Mesothelial cell of epicardium (in vitro differentiated cells): ENCODE measurements at places on chromosomes 12 and 14. TPM values are rescaled to one million over a fixed set of nuclear protein-coding genes. Genes with fewer than 3 reads are reported as not detected.

- no peak overlapping the region for H3K4me3 ChIP-seq
- DNase-seq = no peak
- no peaks in the 10 kb centered on the region for H3K36me3 ChIP-seq
- no peaks in the 10 kb centered on the region for H3K27me3 ChIP-seq
Measured at GRCh38 chr14:63273129-63273528, 45.6 kb downstream of the GPHB5 start.

RAP1B gene
- total RNA-seq = 107 to 114 TPM (median 110 TPM) in 3 replicates

DNA sequence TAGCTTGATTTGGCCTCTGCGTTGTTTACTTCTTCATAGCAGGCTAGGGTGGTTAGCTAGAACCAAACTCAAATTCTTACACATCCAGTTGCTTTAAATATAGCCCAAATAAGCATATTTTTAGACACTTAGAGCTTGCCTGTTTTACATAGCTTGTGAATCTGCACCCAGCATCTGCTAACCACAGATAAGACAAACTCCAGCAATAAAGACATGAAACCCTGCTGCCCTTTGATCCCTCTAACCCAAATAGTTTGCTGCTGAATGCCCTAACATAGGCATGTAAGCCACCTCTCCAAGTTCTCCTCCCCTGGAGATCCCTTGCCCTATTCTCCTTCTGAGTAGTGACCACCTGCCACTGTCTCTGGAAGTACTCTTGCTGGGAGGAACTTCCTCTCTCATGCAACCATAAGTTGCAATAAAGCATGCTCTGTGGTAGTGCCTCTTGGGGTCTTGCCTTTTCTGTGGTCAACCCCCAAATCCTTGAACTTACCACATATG is 185.6 kb downstream of the TMEM117 start:
- H3K4me1 ChIP-seq = no peaks in the 10 kb centered on the region
- no peak overlapping the region for H3K4me3 ChIP-seq
- H3K27ac ChIP-seq = no peak overlapping the region

- no peak overlapping the region for H3K4me3 ChIP-seq
- peaks cover 11% of the 10 kb centered on the region for H3K4me1 ChIP-seq
- H3K27me3 ChIP-seq = no peaks in the 10 kb centered on the region
- H3K36me3 ChIP-seq = peaks cover 15% of the 10 kb centered on the region
- H3K27ac ChIP-seq = no peak overlapping the region
Measured at GRCh38 chr14:92563359-92563758, 49.8 kb downstream of the RIN3 start.

RNASE9 gene
- total RNA-seq = not detected in 3 replicates

TAS2R46 gene
- total RNA-seq = 3.8 to 3.9 TPM (median 3.9 TPM) in 3 replicates

DNA sequence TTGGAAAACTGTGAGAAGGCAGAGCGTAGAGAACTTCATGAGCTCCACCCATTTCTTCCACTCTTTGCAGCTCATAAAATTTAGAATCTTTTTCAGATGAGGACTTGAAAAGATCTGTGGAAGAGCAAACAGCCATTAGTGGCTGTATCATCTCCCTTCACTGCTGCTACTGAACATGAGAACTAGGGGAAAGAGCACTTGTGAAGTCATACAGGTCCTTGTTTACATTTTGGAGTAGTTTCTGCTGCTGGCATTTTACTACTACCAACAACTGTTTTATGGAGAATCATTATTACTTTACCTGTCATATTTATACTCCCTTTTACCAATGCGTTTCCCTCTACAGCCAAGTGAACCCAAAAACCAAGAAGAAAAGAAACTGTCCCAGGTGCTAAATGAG is 41.0 kb downstream of the RPGRIP1 start:
- no peak for DNase-seq
- no peak overlapping the region for H3K27ac ChIP-seq
- no peak overlapping the region for H3K4me3 ChIP-seq
- peaks cover 6% of the 10 kb centered on the region for H3K27me3 ChIP-seq
- no peaks in the 10 kb centered on the region for H3K36me3 ChIP-seq

WDHD1 gene
- 15.5 to 16.9 TPM (median 16.1 TPM) in 3 replicates for total RNA-seq

GRCh38 chr14:51202914-51203665 is 37.0 kb upstream of the TMX1 start:
- H3K36me3 ChIP-seq = no peaks in the 10 kb centered on the region
- no peak for DNase-seq
- H3K4me1 ChIP-seq = peaks cover 2% of the 10 kb centered on the region

DNA sequence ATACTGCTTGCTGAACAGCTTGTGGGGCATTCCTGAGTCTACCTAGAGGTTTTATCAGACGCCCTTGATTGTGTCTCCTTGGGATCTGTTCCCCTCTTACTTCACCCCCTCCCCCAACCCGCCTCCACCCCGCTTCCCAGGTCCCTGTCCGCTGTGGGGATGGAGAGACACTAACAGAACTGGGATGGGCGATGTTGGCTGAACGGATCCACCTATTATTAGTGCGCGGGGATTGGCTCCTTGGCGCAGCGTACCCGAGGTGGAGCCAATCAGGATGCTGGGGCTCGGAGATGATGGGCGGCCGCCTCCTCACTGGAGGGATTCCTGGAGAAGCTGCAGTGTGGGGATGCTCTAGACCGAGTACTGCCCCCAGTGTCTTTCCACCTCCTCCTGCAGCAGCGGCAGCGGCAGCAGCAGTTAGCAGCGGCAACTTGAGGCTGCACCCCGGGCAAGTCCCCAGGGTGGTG is at the start of gene SYT1:
Gene SYT1, plus strand, starts transcription at position 372 of the 467 bp plus-strand sequence.
- H3K4me3 ChIP-seq = peak within 1 kb of the TSS; percentile 89
- peak; percentile 49 for DNase-seq
- H3K36me3 ChIP-seq = no peaks in the 10 kb centered on the region
- H3K4me1 ChIP-seq = peaks cover 23% of the 10 kb centered on the region

DNA sequence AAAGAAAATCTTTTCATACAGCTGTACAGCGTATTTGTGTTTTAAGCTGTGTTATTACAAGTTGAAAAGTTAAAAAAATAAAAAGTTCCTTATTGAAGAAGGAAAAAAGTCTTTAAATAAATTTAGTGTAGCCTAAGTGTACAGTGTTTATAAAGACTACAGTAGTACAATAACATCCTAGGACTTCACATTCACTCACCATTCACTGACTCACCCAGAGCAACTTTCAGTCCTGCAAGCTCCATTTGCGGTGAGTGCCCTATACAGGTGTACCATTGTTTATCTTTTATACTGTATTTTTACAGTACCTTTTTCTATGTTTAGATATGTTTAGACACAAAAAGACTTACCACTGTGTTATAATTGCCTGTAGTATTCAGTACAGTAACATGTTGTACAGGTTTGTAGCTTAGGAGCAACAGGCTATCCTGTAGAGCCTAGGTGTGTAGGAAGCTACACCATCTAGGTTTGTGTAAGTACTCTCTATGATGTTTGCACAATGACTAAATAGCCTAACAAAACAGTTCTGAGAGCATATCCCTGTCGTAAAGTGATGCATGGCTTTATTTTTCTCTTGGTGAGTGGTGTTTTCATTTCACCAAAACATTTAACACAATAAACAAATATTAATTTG is 275.2 kb downstream of the DACT1 start:
- H3K27me3 ChIP-seq = no peaks in the 10 kb centered on the region
- no peak overlapping the region for H3K4me3 ChIP-seq
- H3K4me1 ChIP-seq = peaks cover 18% of the 10 kb centered on the region
- no peak overlapping the region for H3K27ac ChIP-seq
- DNase-seq = no peak
- H3K36me3 ChIP-seq = no peaks in the 10 kb centered on the region

- no peak overlapping the region for H3K27ac ChIP-seq
- H3K4me3 ChIP-seq = no peak overlapping the region
- no peak for DNase-seq
Measured at GRCh38 chr12:81872400-81872799, 113.2 kb upstream of the PPFIA2 start.

- peaks cover 11% of the 10 kb centered on the region for H3K4me1 ChIP-seq
- no peak for DNase-seq
- no peaks in the 10 kb centered on the region for H3K36me3 ChIP-seq
- H3K27me3 ChIP-seq = no peaks in the 10 kb centered on the region
- H3K4me3 ChIP-seq = no peak overlapping the region
Measured at GRCh38 chr14:54856152-54856551, 46.5 kb downstream of the GCH1 start.

- peaks cover 34% of the 10 kb centered on the region for H3K4me1 ChIP-seq
- no peak overlapping the region for H3K27ac ChIP-seq
- no peak overlapping the region for H3K4me3 ChIP-seq
- DNase-seq = no peak
- H3K27me3 ChIP-seq = no peaks in the 10 kb centered on the region
Measured at GRCh38 chr12:83823386-83824045, 1089.1 kb downstream of the SLC6A15 start.

DNA sequence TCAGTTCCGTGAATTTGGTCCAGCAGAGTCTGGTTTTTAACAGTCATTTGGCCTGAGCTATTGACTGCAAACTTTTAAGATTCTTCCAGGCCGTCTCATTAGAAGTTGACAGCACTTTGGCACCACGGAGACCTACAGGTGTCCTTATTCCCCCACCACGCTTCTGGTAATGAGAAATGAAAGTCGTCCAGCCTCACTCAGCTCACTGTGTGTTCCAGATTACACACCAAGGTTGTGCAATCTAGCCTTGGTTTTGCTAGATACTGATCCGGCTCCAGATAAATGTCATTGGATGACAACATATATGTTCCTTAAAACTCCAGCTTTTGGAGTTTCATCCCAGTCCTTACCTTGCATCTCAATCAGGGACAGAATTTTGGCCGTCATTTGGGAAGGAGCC is 210.4 kb downstream of the CHST11 start:
- peaks cover 91% of the 10 kb centered on the region for H3K27me3 ChIP-seq
- peaks cover 33% of the 10 kb centered on the region for H3K4me1 ChIP-seq
- no peak for DNase-seq
- H3K4me3 ChIP-seq = no peak overlapping the region

GRCh38 chr12:93430280-93430679 is 11.5 kb downstream of the UBE2N start:
- DNase-seq = no peak
- peak overlapping the region; percentile 56 for H3K27ac ChIP-seq
- H3K36me3 ChIP-seq = no peaks in the 10 kb centered on the region
- H3K27me3 ChIP-seq = no peaks in the 10 kb centered on the region
- H3K4me1 ChIP-seq = peaks cover 41% of the 10 kb centered on the region

- peak overlapping the region; percentile 90 for H3K27ac ChIP-seq
- no peaks in the 10 kb centered on the region for H3K27me3 ChIP-seq
- DNase-seq = no peak
- peaks cover 34% of the 10 kb centered on the region for H3K4me1 ChIP-seq
Measured at GRCh38 chr12:101859664-101860607, 17.4 kb upstream of the DRAM1 start.

- DNase-seq = no peak
- H3K4me1 ChIP-seq = no peaks in the 10 kb centered on the region
- peaks cover 16% of the 10 kb centered on the region for H3K36me3 ChIP-seq
- no peaks in the 10 kb centered on the region for H3K27me3 ChIP-seq
Measured at GRCh38 chr14:54784060-54784459, 118.6 kb downstream of the GCH1 start.

DNA sequence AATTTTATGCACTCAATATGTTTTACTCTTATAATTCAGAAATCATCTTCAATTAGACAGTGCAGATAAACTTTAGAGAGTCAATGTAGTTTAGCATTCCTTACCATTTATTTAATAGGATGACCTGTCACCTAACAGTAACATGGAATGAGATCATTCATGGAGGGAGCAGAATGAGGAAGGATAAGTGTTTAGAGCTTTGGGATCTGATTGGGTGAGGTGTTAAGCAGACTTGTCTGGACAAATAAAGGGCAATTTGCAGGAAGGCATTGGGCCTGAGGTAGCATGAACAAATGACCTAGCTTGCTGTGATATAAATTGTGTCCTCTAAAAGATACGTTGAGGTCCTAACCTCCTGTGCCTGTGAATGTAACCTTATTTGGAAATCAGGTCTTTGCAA is 187.4 kb downstream of the C12orf42 start:
- DNase-seq = no peak
- no peaks in the 10 kb centered on the region for H3K4me1 ChIP-seq
- peaks cover 64% of the 10 kb centered on the region for H3K27me3 ChIP-seq
- H3K27ac ChIP-seq = no peak overlapping the region
- H3K4me3 ChIP-seq = no peak overlapping the region

- no peak for DNase-seq
- peaks cover 15% of the 10 kb centered on the region for H3K4me1 ChIP-seq
- H3K36me3 ChIP-seq = no peaks in the 10 kb centered on the region
- H3K27me3 ChIP-seq = peaks cover 36% of the 10 kb centered on the region
Measured at GRCh38 chr12:117816-118345, 51.3 kb downstream of the IQSEC3 start.

- DNase-seq = no peak
- peaks cover 8% of the 10 kb centered on the region for H3K4me1 ChIP-seq
- H3K36me3 ChIP-seq = no peaks in the 10 kb centered on the region
- H3K27me3 ChIP-seq = no peaks in the 10 kb centered on the region
- no peak overlapping the region for H3K4me3 ChIP-seq
Measured at GRCh38 chr12:110857528-110857927, 10.7 kb downstream of the CCDC63 start.

CLEC1B gene
- 0.18 to 0.51 TPM (median 0.34 TPM) in 3 replicates for total RNA-seq

DNA sequence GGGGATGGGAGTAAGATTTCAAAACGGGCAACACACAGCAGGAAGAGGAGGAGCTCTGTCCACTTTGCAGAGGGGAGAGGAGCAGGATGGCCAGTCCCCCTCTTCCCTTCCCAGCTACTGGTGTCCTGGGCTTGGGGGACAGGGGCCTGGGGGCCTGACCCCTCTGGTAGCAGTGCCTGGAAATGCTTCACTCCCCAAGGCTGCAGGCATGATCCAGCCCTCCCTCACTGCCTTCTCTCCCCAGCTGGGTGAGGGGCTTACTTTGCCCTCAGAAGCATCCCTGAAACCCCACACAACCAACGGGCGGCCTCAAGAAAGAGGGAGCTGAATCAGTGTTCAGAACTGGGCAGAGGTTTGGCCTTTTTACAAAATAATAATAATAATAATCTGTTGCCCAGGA is 279.5 kb downstream of the DPF3 start:
- DNase-seq = no peak
- no peak overlapping the region for H3K27ac ChIP-seq
- no peak overlapping the region for H3K4me3 ChIP-seq
- H3K4me1 ChIP-seq = peaks cover 55% of the 10 kb centered on the region
- no peaks in the 10 kb centered on the region for H3K36me3 ChIP-seq

GRCh38 chr12:103331643-103332042 is 164.1 kb downstream of the C12orf42 start:
- no peak overlapping the region for H3K4me3 ChIP-seq
- H3K4me1 ChIP-seq = no peaks in the 10 kb centered on the region
- H3K27me3 ChIP-seq = peaks cover 29% of the 10 kb centered on the region
- DNase-seq = no peak
- no peaks in the 10 kb centered on the region for H3K36me3 ChIP-seq

- no peak for DNase-seq
- H3K36me3 ChIP-seq = no peaks in the 10 kb centered on the region
- H3K4me1 ChIP-seq = no peaks in the 10 kb centered on the region
- H3K27ac ChIP-seq = no peak overlapping the region
Measured at GRCh38 chr14:104161602-104162367, 23.4 kb downstream of the KIF26A start.

CCDC184 gene
- total RNA-seq = 1.4 to 1.7 TPM (median 1.6 TPM) in 3 replicates

ZNF84 gene
- 95.9 to 101 TPM (median 96.1 TPM) in 3 replicates for total RNA-seq

RASSF8 gene
- total RNA-seq = 60.6 to 62.8 TPM (median 61.8 TPM) in 3 replicates
